Thoracic aorta (tissue), 2 donors: ENCODE measurements at places on chromosomes 3 and 15.

- no peak for DNase-seq
- no peaks in the 10 kb centered on the region for H3K27me3 ChIP-seq
- no peaks in the 10 kb centered on the region for H3K36me3 ChIP-seq
Observed at GRCh38 chr15:38904298-38904697, 339.7 kb upstream of the RASGRP1 start.

DNA sequence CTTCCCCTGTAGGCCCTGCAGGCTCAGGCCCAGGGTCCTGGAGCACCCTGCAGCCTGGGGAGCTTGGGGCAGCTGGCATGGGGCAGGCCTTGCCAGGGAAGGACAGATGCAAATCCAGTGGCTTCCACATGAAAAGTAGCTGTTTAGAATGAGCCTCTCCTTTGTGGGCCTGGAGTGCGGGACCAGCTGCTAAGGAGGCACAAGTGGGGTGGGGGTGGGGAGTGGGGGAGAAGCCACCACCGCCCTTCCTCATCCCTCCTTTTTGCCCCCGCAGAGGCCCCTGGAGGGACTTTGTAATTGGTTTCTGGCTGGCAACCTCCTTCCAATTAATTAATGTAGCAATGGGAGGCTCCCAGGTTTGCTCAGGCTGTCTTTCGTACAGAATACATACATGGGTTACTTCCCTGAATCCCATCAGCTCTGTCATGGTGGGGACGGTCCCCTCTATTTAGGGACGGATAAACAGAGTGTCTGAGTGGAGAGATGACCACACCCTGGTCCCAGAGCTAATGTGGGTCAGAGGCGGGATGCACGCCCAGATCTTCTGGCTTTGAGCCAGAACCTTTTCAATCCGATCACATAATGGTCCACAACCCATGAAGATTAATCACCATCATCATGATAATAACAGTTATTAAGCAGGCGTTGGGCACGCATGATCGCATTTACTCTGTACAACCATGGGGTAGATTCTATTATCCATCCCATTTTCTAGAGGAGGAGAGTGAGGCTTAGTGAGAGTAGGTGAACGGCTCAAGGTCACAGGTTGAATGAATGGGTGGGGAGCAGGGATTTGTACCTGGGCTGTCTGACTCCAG is 6.2 kb downstream of the CORO2B start:
- H3K27me3 ChIP-seq, result no peaks in the 10 kb centered on the region
- no peak for DNase-seq
- H3K36me3 ChIP-seq, result no peaks in the 10 kb centered on the region
- H3K4me1 ChIP-seq, result peaks cover 65% of the 10 kb centered on the region
- peak overlapping the region; percentile 61 for H3K27ac ChIP-seq

DNA sequence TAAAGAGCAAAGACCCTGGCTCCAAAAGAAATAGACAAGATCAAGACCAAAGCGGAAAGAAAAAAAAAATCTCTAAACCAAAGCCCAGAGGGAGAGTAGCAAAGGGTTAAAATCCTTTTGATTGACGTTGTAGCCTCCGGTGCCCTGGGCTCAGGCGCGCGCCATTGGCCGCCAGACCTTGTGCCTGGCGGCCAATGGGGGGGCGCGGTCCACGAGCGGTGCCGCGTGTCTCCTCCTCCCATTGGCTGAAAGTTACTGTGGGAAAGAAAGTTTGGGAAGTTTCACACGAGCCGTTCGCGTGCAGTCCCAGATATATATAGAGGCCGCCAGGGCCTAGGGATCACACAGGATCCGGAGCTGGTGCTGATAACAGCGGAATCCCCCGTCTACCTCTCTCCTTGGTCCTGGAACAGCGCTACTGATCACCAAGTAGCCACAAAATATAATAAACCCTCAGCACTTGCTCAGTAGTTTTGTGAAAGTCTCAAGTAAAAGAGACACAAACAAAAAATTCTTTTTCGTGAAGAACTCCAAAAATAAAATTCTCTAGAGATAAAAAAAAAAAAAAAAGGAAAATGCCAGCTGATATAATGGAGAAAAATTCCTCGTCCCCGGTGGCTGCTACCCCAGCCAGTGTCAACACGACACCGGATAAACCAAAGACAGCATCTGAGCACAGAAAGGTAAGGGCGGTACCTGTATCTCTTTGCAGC is at the start of gene HES1:
Gene HES1 (plus strand): TSS at position 343 of the 713 bp plus-strand sequence. CDS start 233 bp downstream, at position 576.
- peak within 1 kb of the TSS; percentile 80 for H3K4me3 ChIP-seq
- peak within 1 kb of the TSS; percentile 97 for H3K27ac ChIP-seq
- no peaks in the 10 kb centered on the region for H3K27me3 ChIP-seq
- peaks cover 62% of the 10 kb centered on the region for H3K4me1 ChIP-seq
- DNase-seq, result peak; percentile 74
- H3K36me3 ChIP-seq, result no peaks in the 10 kb centered on the region

- no peak overlapping the region for H3K27ac ChIP-seq
- no peaks in the 10 kb centered on the region for H3K4me1 ChIP-seq
- no peak for DNase-seq
- H3K4me3 ChIP-seq, result no peak overlapping the region
Observed at GRCh38 chr15:48300038-48300437, 31.2 kb upstream of the DUT start.

GRCh38 chr15:74270155-74270554 is 34.0 kb downstream of the CCDC33 start:
- DNase-seq, result no peak
- no peaks in the 10 kb centered on the region for H3K4me1 ChIP-seq
- H3K36me3 ChIP-seq, result no peaks in the 10 kb centered on the region
- H3K27ac ChIP-seq, result no peak overlapping the region
- no peak overlapping the region for H3K4me3 ChIP-seq

DNA sequence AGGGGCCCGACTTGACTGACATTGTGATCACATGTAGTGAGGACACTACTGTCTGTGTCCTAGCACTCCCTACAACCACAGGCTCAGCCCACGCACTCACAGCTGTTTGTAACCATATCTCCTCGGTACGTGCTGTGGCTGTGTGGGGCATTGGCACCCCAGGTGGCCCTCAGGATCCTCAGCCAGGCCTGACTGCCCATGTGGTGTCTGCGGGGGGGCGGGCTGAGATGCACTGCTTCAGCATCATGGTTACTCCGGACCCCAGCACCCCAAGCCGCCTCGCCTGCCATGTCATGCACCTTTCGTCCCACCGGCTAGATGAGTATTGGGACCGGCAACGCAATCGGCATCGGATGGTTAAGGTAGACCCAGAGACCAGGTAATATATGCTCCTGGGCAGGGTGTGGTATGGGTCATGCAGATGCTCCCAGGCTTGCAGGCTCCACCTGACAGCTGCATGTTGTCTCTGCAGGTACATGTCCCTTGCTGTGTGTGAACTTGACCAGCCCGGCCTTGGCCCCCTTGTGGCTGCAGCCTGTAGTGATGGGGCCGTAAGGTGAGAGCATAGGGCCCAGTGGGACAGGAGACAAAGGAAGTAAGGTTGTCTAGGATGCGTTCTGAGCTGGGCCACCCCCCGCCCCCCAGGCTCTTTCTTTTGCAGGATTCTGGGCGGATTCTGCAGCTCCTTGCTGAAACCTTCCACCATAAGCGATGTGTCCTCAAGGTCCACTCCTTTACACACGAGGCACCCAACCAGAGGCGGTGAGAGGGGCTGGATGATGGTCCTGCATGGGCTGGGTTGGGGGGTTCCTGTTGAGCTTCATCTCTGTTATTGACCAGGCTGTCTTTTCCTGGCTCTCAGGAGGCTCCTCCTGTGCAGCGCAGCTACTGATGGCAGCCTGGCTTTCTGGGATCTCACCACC is 4.4 kb downstream of the DALRD3 start:
- no peaks in the 10 kb centered on the region for H3K27me3 ChIP-seq
- no peak overlapping the region for H3K4me3 ChIP-seq
- peaks cover 29% of the 10 kb centered on the region for H3K36me3 ChIP-seq
- H3K4me1 ChIP-seq, result peaks cover 8% of the 10 kb centered on the region

DNA sequence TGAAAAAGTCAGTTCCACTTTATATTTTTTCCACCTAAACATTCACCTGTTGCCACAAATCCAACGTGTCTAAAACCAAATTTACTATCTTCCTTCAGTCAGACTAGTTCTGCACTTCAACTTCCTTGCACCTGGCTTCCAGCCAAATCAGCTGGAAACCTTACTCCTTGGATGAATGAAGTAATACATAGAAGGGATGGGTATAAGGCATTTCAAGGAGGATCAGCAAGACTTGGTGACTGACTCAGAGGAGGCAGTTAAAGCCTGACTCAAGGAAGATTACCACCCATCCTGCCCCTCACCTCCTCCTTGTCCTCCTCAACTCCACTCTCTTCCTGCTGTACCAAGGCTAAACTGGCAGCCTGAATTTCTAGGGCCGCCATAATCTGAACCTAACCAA is 37.1 kb downstream of the QTRT2 start:
- H3K4me1 ChIP-seq, result peaks cover 11% of the 10 kb centered on the region
- H3K27me3 ChIP-seq, result no peaks in the 10 kb centered on the region
- no peak for DNase-seq
- H3K4me3 ChIP-seq, result no peak overlapping the region
- H3K36me3 ChIP-seq, result no peaks in the 10 kb centered on the region
- no peak overlapping the region for H3K27ac ChIP-seq

GRCh38 chr3:30750967-30751366 is 143.5 kb downstream of the GADL1 start:
- H3K4me1 ChIP-seq, result no peaks in the 10 kb centered on the region
- no peaks in the 10 kb centered on the region for H3K27me3 ChIP-seq
- H3K27ac ChIP-seq, result no peak overlapping the region
- H3K4me3 ChIP-seq, result no peak overlapping the region
- no peak for DNase-seq

- H3K4me1 ChIP-seq, result no peaks in the 10 kb centered on the region
- H3K27me3 ChIP-seq, result no peaks in the 10 kb centered on the region
- H3K27ac ChIP-seq, result no peak overlapping the region
- DNase-seq, result no peak
- no peak overlapping the region for H3K4me3 ChIP-seq
Observed at GRCh38 chr3:157407769-157408168, 28.9 kb upstream of the PTX3 start.

DNA sequence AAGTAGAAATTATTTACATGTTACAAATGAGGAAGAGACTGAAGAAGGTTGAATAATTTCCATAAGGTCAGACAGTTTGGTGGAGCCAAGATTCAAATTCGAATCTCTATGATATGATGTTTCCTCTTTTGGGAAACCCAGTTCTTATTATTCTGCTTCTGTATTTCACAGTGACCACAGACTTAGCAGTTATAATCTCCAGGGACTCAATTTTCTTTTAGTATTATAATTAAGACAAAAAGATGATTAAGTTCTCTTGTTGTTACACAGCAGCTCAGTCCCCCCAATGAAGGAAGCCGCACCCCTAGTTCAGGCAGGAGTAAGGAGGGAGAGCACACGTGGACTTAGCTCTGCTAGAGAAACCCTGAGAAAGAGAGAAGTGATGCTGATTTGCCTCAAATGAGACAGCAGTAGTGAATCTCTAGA is 130.6 kb downstream of the CCNL1 start:
- H3K27me3 ChIP-seq, result no peaks in the 10 kb centered on the region
- H3K4me1 ChIP-seq, result no peaks in the 10 kb centered on the region
- no peaks in the 10 kb centered on the region for H3K36me3 ChIP-seq

GRCh38 chr3:119293871-119294695 is at the start of gene ARHGAP31:
TSS of gene ARHGAP31 (plus strand) at chr3:119294383. CDS start at chr3:119294905, 522 bp downstream.
- no peak for DNase-seq
- H3K27ac ChIP-seq, result peak within 1 kb of the TSS; percentile 93
- H3K27me3 ChIP-seq, result no peaks in the 10 kb centered on the region
- H3K36me3 ChIP-seq, result no peaks in the 10 kb centered on the region
